Fibroblast of skin of back (primary cell): ENCODE measurements at places on chromosomes 16 and 17.

DNA sequence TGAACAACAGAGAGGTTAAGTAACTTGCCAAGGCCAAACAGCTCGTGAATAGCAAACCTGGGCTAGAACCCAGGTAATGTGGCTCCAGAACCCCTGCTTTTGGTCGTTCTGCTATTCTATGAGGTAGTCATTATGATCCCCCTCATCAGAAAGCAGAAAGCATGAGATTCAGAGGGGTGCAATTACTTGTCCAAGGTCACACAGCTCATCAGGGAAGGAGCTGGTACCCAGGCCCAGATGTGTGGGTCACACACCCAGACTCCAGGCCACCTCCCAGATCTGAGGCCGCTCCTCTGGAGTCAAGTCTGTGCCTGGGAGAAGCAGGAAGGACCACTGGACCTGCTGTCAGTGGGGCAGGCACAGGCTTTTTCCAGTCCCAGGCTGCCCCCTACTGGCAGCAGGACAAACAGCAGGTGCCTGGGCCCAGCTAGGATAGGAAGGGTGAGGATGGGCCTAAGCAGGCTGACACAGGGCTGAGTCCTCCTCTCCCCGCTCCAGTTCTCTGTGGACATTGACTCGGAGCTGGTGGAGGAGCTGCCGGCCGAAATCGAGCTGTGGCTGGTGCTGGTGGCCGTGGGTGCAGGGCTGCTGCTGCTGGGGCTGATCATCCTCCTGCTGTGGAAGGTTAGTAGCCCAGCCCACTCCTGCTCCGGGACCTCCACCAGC is 7.8 kb upstream of the PDK2 start:
- peak; percentile 71 for DNase-seq

GRCh38 chr17:76542984-76543383 is 3.1 kb downstream of the PRCD start:
- no peak for DNase-seq

DNA sequence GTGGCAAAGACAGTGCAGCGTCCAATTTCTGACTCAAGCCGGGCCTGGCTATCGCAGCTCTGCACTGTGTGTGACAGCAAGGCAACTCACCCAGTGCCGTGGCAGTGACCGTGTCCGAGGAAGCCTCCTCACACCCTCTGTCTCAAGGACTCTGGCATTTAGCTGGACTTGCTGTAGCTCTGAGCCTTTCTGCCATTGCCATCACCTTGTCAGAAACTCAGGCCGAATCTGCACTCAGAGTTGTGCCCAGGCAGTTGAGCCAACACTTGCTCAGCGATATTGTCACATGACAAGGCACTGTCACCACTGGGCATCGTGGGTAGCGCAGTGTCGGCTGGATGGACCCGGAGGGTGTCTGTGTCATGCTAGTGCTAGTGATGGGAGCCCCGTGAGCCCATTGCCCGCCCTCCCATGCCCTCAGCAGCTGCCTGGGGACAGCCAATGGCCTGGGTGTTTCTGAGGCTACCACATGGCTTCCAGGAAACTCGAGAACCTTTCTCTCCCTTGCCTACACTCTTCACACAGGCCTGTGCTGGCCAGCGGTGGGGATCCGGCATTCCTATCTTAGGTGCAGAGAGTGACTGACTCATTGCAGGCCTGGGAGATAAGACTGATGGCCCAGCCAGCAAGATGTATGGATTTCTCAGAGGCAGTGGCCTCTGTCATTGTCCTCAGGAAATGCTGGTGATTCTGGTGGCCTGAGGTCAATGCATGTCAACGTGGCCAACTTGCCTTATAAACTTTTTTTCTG is 22.1 kb upstream of the STH start:
- DNase-seq = no peak

DNA sequence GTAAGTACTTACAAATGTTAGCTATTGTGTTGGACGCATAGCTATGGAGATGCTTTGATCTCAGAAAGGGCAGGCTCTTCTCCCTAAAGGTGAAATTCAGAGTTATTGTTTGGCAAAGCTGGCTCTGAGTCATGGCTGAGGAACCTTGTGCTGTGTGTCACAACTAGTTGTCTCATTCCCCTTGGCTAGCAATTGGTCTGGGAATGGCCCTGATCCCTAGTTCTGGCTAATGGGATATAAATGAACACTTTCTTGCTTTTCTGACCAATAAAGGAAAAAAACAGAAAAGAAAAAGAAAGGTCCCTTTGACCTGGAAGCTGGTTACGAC is 210.6 kb downstream of the MAP2K4 start:
- DNase-seq = peak; percentile 73

GRCh38 chr17:12567077-12568053 is 98.3 kb upstream of the MYOCD start:
- DNase-seq = no peak

DNA sequence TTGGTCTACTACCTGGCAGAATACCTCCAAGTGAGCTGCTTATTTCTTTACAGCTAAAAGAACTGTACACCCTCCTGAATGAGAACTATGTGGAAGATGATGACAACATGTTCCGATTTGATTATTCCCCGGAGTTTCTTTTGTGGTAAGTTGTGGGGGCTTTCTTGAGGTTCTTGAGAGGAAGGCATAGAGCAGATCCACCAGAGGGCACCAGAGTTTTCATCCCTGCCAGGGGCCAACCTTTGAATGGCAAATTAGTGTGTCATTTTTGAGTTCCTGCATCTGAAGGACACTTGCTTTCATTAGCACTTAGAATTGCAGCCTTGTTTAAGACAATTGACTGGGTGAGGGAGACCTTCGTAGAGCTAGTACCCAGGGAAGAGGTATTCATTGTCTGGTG is 35.0 kb downstream of the NMT1 start:
- DNase-seq = peak; percentile 48

GRCh38 chr17:37142294-37142896 is 193.6 kb downstream of the AATF start:
- no peak for DNase-seq

- DNase-seq = peak; percentile 44
Measured at GRCh38 chr16:7597677-7598076, 265.0 kb downstream of the RBFOX1 start.

DNA sequence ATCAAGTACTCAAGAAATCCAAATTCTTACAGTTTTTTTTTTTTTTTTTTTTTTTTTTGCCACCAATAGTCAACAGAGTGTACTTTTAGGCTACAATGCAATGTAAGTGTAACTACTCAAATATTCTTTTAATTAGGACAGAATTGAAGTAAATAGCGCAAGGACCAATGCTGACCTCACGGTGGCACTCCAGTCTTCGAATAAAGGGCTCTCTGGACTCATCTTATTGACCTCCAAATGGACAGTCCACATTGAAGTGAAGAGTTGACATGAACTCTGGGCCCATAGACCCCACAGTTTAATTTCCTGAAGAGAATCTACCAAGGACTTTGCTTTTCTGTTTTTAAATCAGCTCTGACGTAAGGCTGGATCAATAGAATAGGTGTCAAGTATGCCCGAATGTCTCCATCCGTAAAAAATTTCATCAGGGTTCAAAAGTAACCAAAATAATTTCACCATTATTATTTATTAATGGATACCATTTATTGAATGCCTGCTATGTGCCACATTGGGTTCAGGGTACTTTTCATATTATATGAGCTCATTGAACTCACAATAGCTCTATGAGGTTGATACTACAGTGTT is 7.3 kb upstream of the DDX52 start:
- peak; percentile 58 for DNase-seq

- DNase-seq = no peak
Measured at GRCh38 chr17:79217473-79218135, 143.0 kb downstream of the ENGASE start.

DNA sequence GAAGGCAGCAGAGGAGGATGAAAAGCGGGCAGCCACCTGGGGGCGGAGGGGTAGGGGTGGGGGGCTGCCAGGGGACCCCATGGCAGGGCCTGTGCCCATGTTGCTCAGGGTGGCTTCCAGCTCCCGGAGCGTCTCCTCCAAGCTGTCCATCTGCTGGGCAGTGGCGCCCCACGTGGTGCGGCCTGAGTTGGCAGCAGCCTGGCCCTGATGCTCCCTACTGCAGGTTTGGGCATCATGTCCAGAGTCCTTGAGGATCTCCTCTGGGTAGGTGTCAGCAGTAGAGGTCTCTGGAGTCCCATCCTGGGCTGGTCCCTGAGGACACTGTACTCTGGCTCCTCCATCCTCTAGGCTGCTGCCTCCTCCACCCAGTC is 60.9 kb downstream of the SRCIN1 start:
- no peak for DNase-seq

DNA sequence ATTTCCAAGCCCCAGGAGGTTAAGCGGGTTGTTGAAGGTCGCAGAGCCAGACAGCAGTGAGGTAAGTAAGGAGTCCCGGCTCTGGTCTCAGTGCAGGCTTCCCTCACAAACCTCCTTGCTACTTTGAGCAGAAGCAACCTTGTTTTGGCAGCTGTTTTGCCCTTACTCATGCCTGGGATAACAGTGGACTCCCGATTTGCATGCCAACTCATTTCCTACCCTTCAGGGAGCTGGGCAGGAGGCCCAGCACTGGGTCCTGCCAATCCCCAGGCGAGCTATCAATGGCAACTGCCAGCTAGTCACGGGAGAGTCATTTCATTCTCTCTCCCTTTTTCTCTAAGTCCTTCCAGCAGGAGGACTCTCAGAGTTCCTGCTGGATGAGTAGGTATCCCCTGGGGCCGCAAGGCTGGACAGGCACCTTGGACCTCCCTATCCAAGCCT is 72.0 kb upstream of the KSR1 start:
- peak; percentile 97 for DNase-seq
